Fibroblast of lung (primary cell): ENCODE measurements at places on chromosomes 3 and 15. TPM values are rescaled to one million over a fixed set of nuclear protein-coding genes. Genes with fewer than 3 reads are reported as not detected.

GRCh38 chr3:171387062-171387461, 73.1 kb downstream of the TNIK start:
- H3K4me1 ChIP-seq: peaks cover 17% of the 10 kb centered on the region
- no peak for DNase-seq
- H3K4me3 ChIP-seq: no peak overlapping the region
- H3K27me3 ChIP-seq: no peaks in the 10 kb centered on the region
- H3K27ac ChIP-seq: no peak overlapping the region

GRCh38 chr3:115627180-115628074, 4.1 kb downstream of the GAP43 start:
- H3K4me3 ChIP-seq: no peak overlapping the region
- no peak for DNase-seq
- H3K27me3 ChIP-seq: peaks cover 10% of the 10 kb centered on the region

DNA sequence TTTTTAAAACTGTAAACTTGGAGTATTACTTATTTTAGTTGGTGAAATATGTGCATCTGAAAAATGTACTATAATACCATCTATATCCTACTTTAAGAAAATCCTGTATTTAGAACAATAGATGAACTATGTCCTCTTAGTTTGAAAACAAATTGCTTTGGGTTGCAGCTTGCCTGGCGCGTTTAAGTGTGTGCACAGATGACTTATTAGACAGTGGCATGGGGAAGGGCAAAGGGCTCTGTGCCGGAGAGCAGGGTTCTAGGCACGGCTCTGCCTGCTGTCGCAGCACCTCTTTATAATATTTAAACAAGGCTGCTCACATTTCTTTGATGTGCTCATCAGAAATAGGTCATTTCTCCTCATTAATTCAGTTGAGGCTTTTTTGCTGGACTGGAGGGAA, 10.0 kb downstream of the PXK start:
- H3K36me3 ChIP-seq: peaks cover 1% of the 10 kb centered on the region
- no peak overlapping the region for H3K4me3 ChIP-seq
- H3K27me3 ChIP-seq: no peaks in the 10 kb centered on the region
- no peak overlapping the region for H3K27ac ChIP-seq
- peaks cover 4% of the 10 kb centered on the region for H3K4me1 ChIP-seq

GRCh38 chr3:193842832-193843473, 249.9 kb downstream of the OPA1 start:
- H3K27me3 ChIP-seq: peaks cover 10% of the 10 kb centered on the region
- no peaks in the 10 kb centered on the region for H3K4me1 ChIP-seq
- H3K27ac ChIP-seq: no peak overlapping the region
- no peaks in the 10 kb centered on the region for H3K36me3 ChIP-seq
- no peak overlapping the region for H3K4me3 ChIP-seq

- no peaks in the 10 kb centered on the region for H3K36me3 ChIP-seq
- no peaks in the 10 kb centered on the region for H3K27me3 ChIP-seq
- no peak for DNase-seq
- no peaks in the 10 kb centered on the region for H3K4me1 ChIP-seq
These were observed 28.2 kb upstream of the ST6GAL1 start for GRCh38 chr3:186902154-186902553.

TLNRD1 gene
- 4.3 and 4.6 TPM in 2 replicates for total RNA-seq

- DNase-seq: no peak
- H3K4me3 ChIP-seq: no peak overlapping the region
- H3K36me3 ChIP-seq: no peaks in the 10 kb centered on the region
- no peaks in the 10 kb centered on the region for H3K27me3 ChIP-seq
- H3K27ac ChIP-seq: no peak overlapping the region
These were observed 636.5 kb downstream of the ZBBX start for GRCh38 chr3:166743481-166744134.

DNA sequence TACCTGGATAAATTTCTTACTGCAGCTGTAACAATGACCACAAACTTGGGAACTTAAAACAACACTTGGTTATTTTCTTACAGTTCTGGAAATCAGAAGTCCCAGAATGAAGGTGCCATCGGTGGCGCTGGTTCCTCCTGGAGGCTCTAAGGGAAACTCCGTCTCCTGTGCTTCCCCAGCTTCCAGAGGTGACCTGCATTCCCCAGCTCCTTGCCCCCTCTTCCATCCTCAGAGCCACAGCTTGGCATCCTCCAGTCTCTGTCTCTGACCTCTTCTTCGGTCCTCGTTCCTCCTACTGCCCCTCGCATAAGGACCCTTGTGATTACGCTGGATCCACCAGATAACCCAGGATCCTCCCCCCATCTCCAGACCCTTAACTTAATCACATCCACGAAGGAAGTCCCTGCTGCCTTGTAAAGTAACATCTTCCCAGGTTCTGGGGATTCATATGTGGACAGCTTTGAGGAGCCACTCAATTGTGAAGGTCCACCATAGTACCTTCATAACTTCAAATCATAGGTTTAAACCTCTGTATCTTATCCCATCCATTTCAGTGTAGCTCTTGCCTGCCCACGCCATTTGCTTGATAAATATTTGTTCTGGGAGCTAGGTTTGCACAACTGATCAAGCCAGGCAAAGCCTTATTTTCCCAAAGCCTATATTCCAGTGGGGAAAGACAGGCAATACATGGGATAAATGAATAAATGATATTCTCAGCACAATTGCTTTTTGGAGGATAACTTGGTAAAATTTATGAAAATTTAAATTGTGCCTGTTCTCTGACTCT, 34.8 kb downstream of the KLF15 start:
- DNase-seq: no peak
- H3K36me3 ChIP-seq: no peaks in the 10 kb centered on the region
- no peak overlapping the region for H3K4me3 ChIP-seq
- no peaks in the 10 kb centered on the region for H3K4me1 ChIP-seq
- H3K27me3 ChIP-seq: peaks cover 4% of the 10 kb centered on the region
- H3K27ac ChIP-seq: no peak overlapping the region
